ENCODE measurements at places on chromosomes 6 and 20. TPM values are rescaled to one million over a fixed set of nuclear protein-coding genes. Genes with fewer than 3 reads are reported as not detected.

- no peak for DNase-seq
These were observed 71.3 kb downstream of the CDKAL1 start for GRCh38 chr6:20605581-20605980.

DNA sequence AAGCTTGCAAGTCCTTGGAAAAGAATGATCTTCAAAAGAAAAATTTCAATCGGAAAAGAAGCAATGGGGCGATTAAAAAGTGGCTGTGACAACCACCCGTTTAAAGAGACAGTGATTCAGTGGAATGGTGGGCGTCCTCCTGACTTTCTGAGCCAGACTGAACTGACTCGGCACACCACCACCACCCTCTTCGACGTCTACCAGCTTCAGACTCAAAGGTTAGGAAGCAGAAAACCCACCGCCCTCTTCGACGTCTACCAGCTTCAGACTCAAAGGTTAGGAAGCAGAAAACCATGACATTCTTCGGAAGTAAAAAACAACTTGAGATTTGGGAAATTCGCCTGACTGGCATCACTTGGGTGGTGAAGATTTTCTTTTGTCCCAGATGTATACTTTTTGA is 28.3 kb upstream of the IRF4 start:
- no peak for DNase-seq

- no peak for DNase-seq
These were observed 140.8 kb downstream of the FARS2 start for GRCh38 chr6:5401845-5402738.

- peak; percentile 70 for DNase-seq
These were observed 20.0 kb upstream of the TRIM27 start for GRCh38 chr6:28943557-28944411.

DNA sequence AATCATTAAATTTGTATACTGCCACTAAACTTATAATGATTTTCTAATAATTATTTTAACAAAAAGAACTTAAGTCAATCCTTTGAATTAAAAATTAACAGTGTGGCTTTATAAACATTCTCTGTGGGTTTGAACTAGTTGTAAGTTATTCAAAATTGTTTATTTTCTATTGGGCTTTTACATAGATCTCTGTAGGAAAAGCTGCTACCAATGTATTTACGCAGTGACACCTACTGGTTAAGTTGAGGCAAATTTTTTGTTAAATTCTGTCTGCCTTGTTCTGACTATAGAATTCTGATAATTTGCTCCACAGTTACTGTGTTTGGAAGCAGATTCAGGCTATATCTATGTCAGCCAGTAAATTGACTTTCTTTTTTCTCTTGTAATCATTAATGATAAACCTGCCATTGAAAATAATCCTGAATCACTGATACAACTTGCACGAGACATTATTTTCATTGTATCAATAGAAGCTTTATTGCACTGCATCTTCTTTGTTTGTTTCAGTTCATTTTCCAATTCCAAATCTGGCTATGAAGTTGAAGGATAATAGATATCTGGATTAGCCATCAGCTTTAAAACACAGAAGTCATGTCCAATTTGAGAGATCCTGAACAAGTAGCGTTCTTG is 66.0 kb upstream of the UTRN start:
- no peak for DNase-seq

- DNase-seq = no peak
These were observed at the start of gene BPI for GRCh38 chr20:38303908-38304379. Gene BPI (plus strand): TSS chr20:38304156. CDS start chr20:38304224, 68 bp downstream.

GRCh38 chr6:159203304-159204005 is 34.3 kb downstream of the FNDC1 start:
- no peak for DNase-seq

DNA sequence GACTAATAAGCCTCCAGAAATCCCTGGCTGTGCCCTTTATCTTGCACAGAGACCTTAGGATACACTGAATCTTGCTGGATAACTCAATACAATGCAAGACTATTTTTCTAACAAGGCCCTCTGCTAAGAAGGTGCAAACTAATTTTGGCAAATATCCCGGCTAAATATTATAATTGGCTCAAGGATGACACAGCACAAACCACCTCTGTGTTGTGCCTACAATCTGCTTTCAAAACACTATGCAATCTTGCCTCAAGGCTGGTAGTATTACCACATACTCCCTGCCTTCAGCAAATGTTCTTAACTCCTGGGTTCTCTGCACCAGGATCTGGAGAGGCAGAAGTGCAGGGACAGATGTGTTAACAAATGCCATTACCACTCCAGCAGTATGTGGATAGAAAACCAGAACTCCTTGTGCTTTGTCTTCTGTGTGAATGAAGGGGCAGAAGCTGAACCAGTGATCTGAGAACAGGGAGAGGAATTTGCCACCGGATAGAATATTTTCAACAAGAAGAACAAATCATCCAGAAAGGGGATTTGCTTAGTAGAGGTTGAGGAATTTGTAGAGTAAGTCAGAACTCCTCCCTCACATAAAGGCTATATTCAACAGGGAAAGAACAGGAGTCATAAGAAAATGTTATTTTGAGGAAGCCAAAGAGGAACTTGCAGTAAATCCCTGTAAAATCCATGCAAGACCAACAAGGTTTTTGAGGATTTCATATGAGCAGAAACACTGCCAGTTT is 74.1 kb upstream of the SLC4A11 start:
- DNase-seq = no peak

DNA sequence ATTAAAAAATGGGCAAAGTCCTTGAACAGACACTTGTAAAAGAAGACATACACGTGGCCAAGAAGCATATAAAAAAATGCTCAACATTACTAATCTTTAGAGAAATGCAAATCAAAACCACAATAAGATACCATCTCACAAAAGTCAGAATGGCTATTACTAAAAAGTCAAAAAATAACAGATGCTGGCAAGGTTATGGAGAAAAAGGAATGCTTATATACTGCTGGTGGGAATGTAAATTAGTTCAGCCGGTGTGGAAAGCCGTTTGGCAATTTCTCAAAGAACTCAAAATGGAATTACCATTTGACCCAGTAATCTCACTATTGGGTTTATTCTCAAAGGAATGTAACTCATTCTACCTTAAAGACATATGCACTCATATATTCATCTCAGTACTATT is 166.6 kb downstream of the KHDC1L start:
- no peak for DNase-seq

GRCh38 chr6:106090001-106090400 is 3.9 kb downstream of the PRDM1 start:
- no peak for DNase-seq

DNA sequence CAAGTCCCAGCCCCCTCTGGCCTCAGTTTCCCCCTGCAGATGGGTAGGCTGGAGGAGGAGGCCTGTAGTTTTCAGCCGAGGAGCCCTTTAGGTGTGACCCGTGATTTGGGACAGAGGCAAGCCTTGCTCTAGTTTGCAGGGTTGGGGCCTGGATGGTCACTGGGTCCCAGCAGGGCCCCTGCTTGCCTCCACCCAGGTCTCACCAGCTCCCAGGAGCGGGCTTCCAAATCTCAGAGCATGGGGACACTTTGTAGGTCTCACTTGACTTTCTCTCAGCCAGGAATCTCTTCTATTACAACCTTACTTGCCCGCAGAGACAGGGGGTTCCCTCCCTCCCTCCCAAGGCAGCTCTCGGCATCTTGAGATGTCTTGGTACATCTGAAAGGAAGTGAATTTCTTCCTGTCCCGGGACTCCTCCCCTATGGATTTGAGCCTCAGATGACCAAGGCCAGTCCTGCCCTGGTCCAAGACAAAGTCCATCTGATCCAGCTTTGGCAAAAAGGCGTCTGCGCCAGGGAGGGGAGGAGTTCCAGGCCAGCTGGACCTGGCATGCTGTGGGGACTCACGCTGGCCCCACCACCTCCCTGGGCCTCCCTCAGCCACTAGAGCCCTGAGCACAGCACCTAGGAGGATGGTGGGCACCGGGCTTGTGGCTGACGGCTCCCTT is 47.4 kb downstream of the SRC start:
- no peak for DNase-seq

- no peak for DNase-seq
These were observed 968.5 kb upstream of the GJE1 start for GRCh38 chr6:141164042-141164743.

- DNase-seq = no peak
These were observed 91.3 kb downstream of the FRK start for GRCh38 chr6:115969207-115969929.

GRCh38 chr6:36463676-36464075 is 20.9 kb downstream of the KCTD20 start:
- no peak for DNase-seq

GRCh38 chr6:149544646-149545257 is 1.1 kb downstream of the PPIL4 start:
- no peak for DNase-seq

DNA sequence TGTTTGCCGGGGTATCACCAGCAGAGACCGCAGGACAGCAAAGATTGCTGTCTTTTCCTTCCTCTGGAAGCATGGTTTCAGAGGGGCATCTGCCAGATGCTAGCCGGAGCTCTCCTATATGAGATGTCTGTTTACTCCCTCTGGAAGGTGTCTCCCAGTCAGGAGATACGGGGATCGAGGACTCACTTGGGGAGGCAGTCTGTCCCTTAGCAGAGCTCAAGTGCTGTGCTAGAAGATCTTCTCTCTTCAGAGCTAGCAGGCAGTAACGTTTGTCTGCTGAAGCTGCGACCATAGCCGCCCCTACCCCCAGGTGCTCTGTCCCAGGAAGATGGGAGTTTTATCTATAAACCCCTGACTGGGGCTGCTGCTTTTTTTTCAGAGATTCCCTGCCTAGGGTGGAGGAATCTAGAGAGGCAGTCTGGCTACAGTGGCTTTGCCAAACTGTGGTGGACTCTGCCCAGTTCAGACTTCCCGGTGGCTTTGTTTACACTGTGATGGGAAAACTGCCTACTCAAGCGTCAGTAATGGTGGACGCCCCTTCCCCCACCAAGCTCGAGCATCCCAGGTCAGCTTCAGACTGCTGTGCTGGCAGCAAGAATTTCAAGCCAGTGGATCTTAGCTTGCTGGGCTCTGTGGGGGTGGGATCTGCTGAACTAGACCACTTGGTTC is 133.0 kb upstream of the FLRT3 start:
- no peak for DNase-seq

DNA sequence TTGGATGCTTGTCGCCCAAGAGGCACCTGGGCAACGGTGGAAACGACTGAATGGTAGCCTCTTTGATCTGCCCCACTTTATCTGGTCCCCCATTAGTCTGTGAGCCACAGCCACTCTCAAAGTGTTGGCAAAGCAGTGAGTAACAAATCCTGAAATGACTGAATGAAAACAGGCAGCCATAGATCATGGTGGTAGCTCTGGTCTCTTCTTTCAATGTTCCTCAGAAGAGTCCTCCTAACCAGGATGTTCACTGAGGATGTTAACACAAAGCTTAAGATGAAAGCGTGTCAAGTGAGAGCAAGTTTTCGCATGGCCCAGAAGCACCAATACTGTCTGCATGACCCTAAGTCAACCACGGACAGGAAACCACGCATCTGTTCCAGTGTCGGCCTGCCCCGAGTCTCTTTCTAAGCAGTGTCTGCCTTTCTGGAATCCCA is 107.3 kb downstream of the IRF4 start:
- DNase-seq = peak; percentile 72

DNA sequence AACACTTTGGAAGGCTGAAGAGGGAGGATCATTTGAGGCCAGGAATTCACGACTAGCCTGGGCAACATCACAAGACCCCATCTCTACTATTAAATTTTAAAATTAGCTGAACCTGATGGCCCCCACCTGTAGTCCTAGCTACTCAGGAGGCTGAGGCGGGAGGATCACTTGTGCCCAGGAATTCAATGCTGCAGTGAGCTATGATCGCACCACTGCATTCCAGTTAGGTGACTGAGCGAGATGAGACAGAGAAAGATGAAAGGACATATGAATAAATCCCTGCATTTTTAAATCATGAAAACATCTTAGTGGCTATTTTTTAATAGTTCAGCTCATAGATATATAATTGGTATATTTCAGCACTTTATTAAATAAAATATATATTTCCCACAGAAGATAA is 93.8 kb downstream of the GPR63 start:
- no peak for DNase-seq

GRCh38 chr6:24910961-24911725 is 24.6 kb downstream of the RIPOR2 start:
- peak; percentile 46 for DNase-seq

GRCh38 chr20:24572140-24572539 is 102.7 kb downstream of the SYNDIG1 start:
- DNase-seq = no peak

DNA sequence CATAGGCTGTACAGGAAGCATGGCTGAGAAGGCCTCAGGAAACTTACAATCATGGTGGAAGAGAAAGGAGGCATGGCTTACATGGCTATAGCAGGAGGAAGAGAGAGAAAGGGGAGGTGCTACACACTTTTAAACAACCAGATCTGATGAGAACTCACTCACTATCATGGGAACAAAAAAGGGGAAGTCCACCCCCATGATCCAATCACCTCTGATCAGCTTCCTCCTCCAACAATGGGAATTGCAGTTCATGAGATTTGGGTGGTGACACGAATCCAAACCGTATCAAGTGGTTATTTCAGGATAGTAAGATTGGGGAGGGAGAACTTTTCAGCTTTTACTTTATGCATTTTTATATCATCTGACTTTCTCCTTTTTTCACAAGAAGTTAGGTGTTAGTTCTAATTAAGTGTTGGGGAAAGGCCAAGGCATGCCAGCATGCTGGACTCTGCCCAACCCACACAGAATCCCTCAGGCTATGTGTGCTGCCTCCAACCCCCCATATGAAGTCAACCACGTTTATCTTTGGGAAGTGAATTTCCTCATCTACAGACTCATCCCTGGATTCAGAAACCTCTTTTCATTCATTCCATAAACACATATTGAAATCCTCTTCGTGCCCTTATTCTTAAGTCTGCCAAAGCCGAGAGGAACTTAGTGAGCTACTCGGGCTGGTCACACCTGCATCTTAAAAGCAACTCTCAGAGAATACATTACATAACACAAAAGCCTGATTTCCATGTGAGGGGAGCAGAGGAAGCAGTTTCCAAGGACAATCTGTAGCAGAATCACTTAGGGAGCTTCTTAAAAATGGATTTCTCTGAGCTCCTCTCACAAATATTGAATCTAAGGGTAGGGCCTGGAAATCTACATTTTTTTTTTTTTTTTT is 16.7 kb upstream of the CLIC5 start:
- DNase-seq = no peak

- DNase-seq = no peak
These were observed at the start of gene ANKRD60 for GRCh38 chr20:58228484-58229197. Gene ANKRD60 (minus strand): TSS chr20:58228653. CDS start chr20:58228653, 0 bp downstream.

The SLC26A8 gene
- total RNA-seq = not detected

The EFCAB8 gene
- 0.25 TPM for total RNA-seq

The GSTA3 gene
- not detected for total RNA-seq

The FUT9 gene
- total RNA-seq = not detected

The GHRH gene
- total RNA-seq = not detected

The PPIL6 gene
- not detected for total RNA-seq

The TAGAP gene
- total RNA-seq = 53.2 TPM

The WFDC12 gene
- total RNA-seq = not detected

The MYBL2 gene
- total RNA-seq = 73.5 TPM

The SLC12A5 gene
- total RNA-seq = 0.53 TPM

The EGFL8 gene
- total RNA-seq = 5.2 TPM

The FNDC11 gene
- 0.30 TPM for total RNA-seq

The ENPP5 gene
- total RNA-seq = not detected

The DAAM2 gene
- total RNA-seq = not detected

The RUNX2 gene
- total RNA-seq = 42.2 TPM

Data from activated CD4-positive, alpha-beta memory T cell treated with anti-CD3 and anti-CD28 coated beads, Interleukin-2, amount 10 ng/mL, durations not matched to agents 7 days and 5 days (primary cell).